ENCODE measurements at places on chromosomes 6 and 20.

DNA sequence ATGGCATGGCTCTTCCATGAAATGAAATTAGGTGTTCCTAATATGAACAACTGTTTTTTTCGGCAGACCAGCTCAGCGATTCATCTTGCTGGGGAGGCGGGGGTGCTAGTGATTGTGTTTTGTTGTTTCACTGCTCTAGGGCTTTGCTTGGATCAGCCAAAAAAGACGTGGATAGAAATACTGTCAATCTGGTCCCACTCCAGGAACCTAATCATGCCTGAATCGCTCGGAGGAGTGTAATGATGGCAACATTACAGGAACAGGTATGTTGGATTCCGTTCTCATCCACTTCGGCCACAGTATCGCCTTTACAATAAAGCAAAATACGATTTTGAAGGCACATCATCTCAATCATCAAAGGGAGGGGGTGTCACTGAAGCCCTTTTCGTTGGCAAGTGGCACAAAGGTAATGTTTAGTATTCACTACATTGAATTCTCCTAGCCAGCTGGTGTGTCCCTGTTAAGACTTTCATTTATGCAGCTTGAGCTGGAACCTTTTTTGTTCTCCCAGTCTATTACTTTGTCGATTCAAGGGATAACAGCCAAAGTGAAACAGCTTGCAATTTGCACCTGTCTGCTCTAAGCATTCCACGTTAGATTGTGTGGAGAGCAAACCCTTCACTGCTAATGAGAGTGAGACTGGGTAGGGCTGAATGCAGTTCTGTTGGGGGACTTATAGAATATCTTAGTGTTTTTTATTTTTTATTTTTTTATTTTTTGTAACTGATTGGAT lies 477.7 kb downstream of the TFAP2A start:
- DNase-seq: no peak

- no peak for DNase-seq
Observed at GRCh38 chr6:34447910-34448309, 18.0 kb upstream of the PACSIN1 start.

GRCh38 chr6:12804952-12805645 lies 88.5 kb downstream of the PHACTR1 start:
- DNase-seq: no peak

- DNase-seq: no peak
Observed at GRCh38 chr20:10249048-10249770, 30.6 kb downstream of the SNAP25 start.
